ENCODE measurements at places on chromosomes 2 and 18.

DNA sequence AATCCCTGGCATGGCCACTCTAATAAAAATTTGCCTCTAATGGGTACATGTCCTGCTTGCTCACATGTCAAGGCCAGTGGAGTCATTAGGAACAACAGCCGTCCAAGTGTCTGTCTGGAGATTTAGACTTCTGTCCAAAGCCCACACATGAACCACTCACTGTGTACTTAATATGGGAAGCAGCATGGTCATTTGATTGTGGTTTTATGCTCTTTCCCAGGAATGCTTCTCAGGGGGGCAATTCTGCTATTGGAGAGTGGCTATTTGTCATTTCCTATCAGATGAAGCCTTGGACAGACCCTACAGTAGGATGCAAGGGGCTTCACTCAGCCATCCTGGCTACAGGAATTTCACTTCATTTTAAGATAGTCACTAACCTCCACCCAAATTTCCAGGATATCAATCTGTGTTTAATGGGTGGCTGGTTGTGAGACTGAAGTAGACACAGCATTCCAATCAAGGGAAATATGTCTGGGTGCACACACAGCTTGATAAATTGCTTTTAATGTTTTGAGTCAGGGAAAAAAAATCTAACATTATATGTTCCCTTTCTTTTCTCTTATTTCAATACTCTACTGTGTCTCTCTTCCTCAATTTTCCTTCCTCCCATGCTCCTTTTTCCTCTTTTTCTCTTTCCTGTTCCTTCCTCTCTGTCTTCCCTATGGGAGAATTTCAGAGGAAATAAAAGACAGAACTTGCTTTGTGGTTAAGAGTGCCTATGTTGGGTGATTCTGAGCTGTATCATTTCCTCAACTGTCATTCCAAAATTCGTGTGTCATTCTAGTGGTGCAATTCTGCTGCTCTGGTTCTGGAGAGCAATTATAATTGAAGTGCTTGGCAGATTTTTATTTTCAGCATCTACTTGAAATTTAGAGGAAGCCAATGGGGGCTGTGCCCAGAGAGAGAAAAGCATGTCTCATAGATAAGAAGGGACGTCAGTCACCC lies 320.1 kb downstream of the OSR1 start:
- no peak for DNase-seq

DNA sequence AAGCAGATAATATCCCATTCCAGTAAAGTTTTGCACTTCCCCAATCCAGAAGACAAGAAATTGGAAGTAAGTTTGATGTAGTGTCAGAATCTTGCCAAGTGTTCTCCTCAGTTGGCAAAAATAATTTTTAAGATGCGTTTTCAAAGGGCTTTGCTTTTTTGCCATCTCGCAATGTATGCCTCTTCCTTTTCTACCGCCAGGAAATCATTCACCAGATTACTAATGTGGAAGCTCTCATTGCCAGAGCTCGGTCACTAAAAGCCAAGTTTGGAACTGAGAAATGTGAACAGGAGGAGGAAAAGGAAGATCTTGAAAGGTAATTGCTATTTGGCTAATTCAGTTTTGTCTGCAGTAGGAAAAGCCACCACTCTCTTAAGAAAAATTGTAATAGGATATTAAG lies 110.7 kb downstream of the RAB3GAP1 start:
- DNase-seq, result no peak

- DNase-seq, result no peak
Observed at GRCh38 chr2:145751629-145752028, 1231.7 kb upstream of the ZEB2 start.

DNA sequence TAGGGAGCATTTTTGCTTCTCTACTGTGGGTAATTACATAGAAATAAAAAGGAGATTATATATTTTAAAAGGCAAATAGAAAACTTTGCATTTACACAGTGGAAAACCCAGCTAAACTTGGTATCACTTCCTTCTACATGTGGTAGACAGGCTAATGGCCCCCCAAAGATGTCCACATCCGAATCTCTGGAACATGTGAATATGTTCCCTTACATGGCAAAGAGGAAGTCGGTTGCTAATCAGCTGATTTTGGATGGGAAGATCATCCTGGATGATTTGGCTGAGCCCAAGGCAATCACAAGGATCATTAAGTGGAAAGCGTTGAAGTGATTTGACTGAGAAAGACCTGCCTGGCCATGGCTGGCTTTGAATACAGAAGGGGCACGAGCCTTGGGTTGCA lies 26.2 kb downstream of the CREG2 start:
- no peak for DNase-seq

GRCh38 chr2:72515696-72516095 lies 310.1 kb downstream of the EXOC6B start:
- no peak for DNase-seq

DNA sequence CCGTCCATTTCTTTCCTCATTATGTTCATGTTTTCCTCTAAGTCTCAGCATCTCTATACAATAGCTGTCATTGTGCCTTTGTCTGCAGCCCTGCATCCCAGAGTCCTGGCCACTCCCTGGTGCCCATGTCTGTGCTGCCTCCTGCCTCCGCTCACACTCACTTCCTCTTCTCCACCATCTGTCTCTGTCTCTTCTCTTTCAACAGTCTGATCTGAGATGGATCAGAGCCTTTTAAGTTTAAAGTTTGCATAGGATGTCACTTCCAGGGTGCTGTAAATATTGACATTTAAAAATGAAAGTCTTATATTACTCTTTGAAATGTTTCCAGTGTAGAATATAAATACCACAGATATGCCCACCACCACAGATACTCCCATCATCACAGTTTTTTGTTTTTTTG lies 42.7 kb downstream of the UBE2F start:
- DNase-seq, result no peak

- no peak for DNase-seq
Observed at GRCh38 chr2:43086451-43087221, 139.8 kb downstream of the ZFP36L2 start.
